ENCODE measurements at places on chromosomes 11 and 22. TPM values are rescaled to one million over a fixed set of nuclear protein-coding genes. Genes with fewer than 3 reads are reported as not detected.

Gene TMPRSS13
- not detected for total RNA-seq

Gene SERPING1
- 94.6 TPM for total RNA-seq

Gene MOGAT2
- not detected for total RNA-seq

Gene ACTN3
- total RNA-seq: not detected

Gene CCDC116
- 0.11 TPM for total RNA-seq

- DNase-seq: no peak
Observed at GRCh38 chr11:65300621-65301275, 13.9 kb upstream of the CDC42EP2 start.

DNA sequence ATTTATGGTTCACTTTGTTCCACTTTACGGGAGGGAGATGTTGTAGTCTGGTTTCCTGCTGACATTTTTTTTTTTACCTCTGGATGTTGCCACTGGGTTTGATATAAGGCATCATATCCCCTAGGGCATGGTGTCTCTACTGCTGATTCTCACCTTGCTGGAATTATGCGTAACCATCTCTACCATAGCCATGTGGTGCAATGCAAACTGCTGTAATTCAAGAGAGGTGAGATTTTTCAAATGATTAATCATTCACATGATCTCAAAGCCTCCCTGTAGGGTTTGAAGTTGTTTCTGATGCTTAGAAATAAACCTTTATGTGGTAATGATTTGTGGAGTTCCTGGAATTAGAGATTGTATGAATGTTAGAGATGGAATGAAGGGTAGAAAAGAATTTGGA lies 13.0 kb downstream of the MS4A3 start:
- DNase-seq: no peak

- no peak for DNase-seq
Observed at GRCh38 chr11:107999759-108000455, 8.8 kb upstream of the CUL5 start.

DNA sequence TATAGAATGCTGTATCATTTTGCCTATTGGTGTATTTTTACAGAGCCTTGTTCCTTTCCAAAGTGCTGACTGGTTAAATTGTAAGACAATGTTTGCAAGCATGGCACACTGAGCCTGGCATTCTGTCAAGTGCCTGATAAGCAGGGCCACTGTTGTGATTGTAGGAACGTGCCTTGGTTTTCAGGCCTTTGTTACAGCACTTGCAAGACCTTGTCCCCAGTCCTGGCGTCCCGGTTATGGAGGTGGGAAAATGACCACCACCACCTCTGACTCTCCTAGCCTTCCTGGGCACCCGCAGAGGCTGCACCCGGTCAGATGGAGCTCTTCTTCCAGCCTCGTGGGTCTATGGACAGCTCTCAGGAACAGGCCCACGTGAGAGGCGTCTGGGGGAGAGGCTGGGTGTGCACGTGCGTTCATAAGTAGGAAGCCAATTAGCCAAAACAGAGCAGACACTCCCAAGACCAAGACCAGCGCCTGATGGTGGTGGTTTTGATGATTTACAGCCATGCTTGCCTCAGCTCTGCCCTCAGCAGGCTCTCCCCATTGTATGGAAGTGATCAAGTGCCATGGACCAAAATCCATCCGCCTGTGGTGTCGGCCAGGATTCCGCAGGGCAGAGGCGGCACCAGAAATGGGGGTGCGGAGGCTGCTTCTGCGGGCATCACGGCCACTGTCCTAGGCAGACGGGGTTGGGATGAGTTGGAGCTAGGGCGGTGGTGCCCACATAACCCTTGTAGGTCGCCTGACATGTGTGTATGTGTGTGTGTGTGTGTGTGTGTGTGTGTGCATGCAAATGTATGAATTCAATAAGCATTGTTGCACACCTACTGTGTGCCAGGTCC lies 89.8 kb downstream of the RTL6 start:
- peak; percentile 28 for DNase-seq

GRCh38 chr22:37340331-37341262 lies 58.3 kb downstream of the CYTH4 start:
- no peak for DNase-seq

DNA sequence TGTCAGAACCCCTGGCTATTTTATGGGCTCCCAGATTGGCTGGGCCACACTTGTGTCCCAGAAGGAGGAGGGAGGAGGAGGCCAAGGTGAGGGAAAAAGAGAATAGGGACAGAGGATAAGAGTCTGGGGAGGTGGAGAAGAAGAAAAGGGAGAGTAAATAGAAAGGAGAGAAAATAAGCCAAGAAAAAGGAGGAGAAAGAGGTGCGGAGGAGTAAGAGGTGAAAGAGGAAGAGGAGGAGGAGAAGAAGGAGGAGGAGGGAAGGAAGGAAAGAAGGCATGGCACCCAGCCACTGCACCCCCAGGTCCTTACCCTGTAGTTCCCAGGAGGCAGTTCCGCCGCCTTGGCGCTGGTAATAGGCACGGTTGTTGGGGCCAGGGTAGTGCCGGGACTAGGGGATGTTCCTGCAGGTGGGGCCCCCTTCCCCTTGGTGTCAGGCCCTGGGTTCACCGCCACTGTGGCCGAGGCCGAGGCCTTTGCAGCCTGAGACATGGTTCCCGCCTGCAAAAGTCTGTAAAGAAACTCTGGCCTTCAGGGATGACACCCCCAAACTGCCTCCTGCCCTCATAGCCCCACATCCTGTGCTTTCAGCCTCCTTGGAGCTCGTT lies 1.9 kb downstream of the CRYBB1 start:
- no peak for DNase-seq

GRCh38 chr11:74384641-74385040 lies 13.6 kb downstream of the PGM2L1 start:
- no peak for DNase-seq

GRCh38 chr11:125287491-125288210 lies 123.1 kb downstream of the PKNOX2 start:
- DNase-seq: no peak

DNA sequence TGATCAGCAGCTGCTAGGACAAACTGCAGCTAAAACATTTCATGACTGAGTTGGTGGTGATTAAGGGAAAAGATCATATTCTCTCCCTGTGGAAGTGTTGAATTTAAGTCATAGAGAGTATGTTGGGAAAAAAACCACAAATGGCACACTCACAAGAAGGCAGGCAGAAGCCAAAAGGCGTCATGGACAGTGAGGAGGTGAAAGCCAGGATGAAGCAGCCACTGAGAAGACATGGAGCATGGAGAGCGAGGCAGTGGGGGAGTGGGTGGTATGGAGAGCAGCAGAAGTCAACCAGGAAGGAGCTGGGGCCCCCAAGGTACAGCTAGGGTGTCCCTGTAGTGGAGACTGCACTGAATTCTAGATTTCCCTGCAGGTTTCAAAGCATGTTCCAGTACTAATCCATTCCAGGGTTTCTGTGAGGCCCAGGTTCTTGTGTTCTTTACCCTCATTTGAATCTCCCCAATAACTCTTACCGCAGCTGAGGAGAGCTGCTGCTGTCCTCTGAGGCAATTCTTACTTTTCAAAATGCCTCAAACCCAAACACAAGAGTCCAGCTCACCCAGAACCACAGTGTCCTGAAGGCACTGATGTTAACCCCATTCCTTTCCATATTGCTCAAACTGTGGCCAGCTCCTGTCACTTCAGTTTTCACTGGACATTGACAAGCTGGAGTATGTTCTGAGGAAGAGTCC lies 191.8 kb upstream of the E2F8 start:
- no peak for DNase-seq

DNA sequence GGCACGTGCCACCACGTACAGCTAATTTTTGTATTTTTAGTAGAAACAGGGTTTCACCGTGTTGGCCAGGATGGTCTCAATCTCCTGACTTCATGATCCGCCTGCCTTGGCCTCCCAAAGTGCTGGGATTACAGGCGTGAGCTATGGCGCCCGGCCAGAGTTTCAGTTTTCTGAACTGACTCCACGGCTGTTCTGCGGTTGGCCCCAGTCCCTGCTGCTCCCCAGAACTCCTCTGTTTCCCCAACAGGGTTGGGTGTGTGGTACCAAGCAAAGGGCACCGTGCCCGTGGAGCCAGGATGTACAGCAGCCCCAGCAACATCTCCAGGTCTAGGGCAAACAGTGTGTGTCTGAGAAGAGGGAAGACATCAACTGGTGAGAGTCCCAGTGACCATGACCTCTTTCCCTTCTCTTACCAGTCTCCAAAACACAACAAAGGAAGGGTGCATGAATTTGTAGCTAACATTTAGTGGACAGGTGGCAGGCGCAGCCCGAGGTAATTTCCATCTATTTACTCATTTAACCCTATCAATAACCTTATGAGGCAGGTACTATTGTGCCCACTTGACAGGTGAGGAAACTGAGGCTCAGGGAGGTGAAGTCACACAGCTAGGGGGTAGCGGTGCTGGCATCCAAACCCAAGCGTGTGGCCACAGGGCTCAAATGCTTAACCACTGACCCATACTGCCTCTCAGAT lies 57.0 kb upstream of the RBFOX2 start:
- no peak for DNase-seq

GRCh38 chr11:116065191-116065895 lies 561.1 kb upstream of the CADM1 start:
- no peak for DNase-seq

- DNase-seq: no peak
Observed at GRCh38 chr11:134313821-134314607, 17.8 kb upstream of the GLB1L2 start.

DNA sequence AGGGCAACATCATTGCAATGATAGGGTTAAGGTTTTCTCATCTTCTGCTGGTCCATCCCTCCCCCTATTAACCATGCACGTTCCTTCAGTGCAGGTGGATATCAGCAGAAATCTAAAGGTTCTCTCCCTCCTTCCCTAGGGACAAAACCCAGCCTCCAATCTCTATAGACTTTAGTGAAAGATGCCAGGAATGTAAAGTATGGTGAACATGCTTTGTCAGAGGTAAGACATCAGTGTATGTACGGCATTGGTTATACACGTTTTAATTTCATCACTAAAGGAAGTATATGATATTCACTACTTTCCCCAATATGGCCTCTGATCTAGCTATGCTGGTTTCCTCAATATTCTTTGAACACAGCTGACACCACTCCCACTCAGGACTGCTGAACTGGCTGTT lies 81.2 kb upstream of the LDLRAD3 start:
- DNase-seq: no peak

GRCh38 chr11:31132531-31133421 lies 236.8 kb downstream of the DCDC1 start:
- DNase-seq: no peak
